ENCODE measurements at places on chromosomes 11 and 22. TPM values are rescaled to one million over a fixed set of nuclear protein-coding genes. Genes with fewer than 3 reads are reported as not detected.

The FOXRED2 gene
- total RNA-seq = 13.3 TPM

The MS4A4E gene
- total RNA-seq = 2.9 TPM

The NPTXR gene
- total RNA-seq = 0.18 TPM

The FGF19 gene
- total RNA-seq = 0.18 TPM

The GTF2H1 gene
- total RNA-seq = 29.3 TPM

The TMEM151A gene
- total RNA-seq = 0.29 TPM

DNA sequence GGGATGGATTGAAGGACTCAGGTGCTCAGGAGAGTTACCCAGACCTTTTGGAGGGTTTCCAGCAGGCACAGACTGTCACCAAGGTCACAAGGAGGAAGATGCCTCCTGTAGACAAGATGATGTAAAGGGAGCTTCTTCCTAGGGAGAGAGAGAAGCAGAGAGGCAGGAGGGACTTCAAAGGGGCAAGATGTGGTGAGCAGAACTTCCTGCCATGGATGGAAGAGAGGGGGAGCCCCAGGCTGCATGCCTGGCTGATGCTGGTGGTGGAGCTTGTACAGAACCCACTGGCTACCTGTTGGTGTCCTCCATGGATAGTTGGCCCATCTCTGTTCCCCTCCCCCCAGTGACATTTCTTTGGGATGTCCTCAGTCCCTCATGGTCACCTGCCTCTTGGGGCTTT, 4.2 kb downstream of the HEPN1 start:
- H3K4me1 ChIP-seq = no peaks in the 10 kb centered on the region
- no peak for DNase-seq
- no peaks in the 10 kb centered on the region for H3K36me3 ChIP-seq
- no peak overlapping the region for H3K27ac ChIP-seq
- H3K4me3 ChIP-seq = no peak overlapping the region
- no peaks in the 10 kb centered on the region for H3K27me3 ChIP-seq

GRCh38 chr11:45215098-45215865, 68.8 kb downstream of the PRDM11 start:
- H3K4me3 ChIP-seq = no peak overlapping the region
- no peak overlapping the region for H3K27ac ChIP-seq
- no peaks in the 10 kb centered on the region for H3K4me1 ChIP-seq
- no peak for DNase-seq
- H3K27me3 ChIP-seq = no peaks in the 10 kb centered on the region

GRCh38 chr11:69497221-69497787, 15.8 kb downstream of the LINC01488 start:
- no peaks in the 10 kb centered on the region for H3K4me1 ChIP-seq
- no peaks in the 10 kb centered on the region for H3K36me3 ChIP-seq
- no peak overlapping the region for H3K4me3 ChIP-seq
- DNase-seq = peak; percentile 65
- H3K27ac ChIP-seq = no peak overlapping the region

GRCh38 chr22:30763815-30764673, 69.4 kb downstream of the OSBP2 start:
- no peaks in the 10 kb centered on the region for H3K4me1 ChIP-seq
- DNase-seq = no peak
- H3K36me3 ChIP-seq = no peaks in the 10 kb centered on the region

DNA sequence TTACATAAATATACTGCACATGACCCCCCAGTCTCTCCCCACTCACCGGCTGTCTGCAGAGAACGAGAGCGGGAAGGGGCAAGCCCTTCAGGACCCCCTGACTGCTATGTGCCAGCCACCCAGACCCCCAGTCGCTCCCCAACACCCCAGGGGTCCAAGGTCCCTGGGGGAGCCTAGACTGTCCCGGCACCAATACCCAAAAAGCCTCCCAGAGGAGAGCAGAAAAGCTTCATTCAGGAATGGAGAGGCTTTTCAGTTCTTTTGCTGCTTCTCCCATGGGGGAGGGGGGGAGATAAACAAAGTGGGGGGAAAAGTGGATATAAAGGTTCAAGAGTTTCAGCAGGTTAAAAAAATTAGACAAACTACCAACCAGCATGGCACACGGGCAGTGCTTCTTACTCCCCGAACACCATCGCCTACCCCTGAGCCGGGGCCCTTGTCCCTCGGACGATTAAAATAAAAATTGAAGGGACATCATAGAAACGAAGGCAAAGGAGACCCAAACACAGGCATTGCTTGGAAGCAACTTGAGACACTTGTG, 1.3 kb downstream of the CSNK1E start:
- H3K27ac ChIP-seq = peak overlapping the region; percentile 95
- DNase-seq = no peak
- H3K4me3 ChIP-seq = peak overlapping the region; percentile 57
- no peaks in the 10 kb centered on the region for H3K36me3 ChIP-seq
- H3K4me1 ChIP-seq = no peaks in the 10 kb centered on the region
- no peaks in the 10 kb centered on the region for H3K27me3 ChIP-seq

DNA sequence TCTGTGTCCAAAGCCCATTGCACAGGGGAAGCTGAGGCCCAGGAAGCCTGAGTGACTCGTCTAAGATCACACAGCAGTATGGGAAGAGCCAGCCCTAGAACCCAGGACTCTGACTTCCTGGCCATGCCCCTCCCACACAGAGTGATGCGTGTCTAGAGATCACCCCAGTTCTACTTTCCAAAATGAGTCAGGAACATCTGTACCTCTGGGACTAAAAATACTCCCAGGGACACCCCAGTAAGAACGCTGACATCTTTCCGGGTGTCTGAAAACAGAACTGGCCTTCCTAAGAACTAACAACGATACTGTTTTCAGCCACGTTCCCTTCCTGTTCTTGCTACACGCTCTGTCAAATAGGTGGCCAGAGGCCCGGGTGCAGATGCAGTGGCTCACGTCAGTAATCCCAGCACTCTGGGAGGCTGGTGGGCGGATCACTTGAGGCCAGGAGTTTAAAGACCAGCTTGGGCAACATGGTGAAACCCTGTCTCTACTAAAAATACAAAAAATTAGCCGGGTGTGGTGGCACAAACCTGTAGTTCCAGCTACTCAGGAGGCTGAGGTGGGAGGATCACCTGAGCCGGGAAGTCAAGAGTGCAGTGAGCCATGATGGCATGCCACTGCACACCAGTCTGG, 21.7 kb upstream of the PDGFB start:
- H3K36me3 ChIP-seq = no peaks in the 10 kb centered on the region
- H3K27ac ChIP-seq = no peak overlapping the region
- no peaks in the 10 kb centered on the region for H3K27me3 ChIP-seq
- H3K4me3 ChIP-seq = no peak overlapping the region
- DNase-seq = no peak

GRCh38 chr11:22674470-22675439, 8.3 kb downstream of the GAS2 start:
- DNase-seq = peak; percentile 81
- H3K27ac ChIP-seq = peak overlapping the region; percentile 94
- H3K27me3 ChIP-seq = no peaks in the 10 kb centered on the region
- peak overlapping the region; percentile 19 for H3K4me3 ChIP-seq
- H3K36me3 ChIP-seq = no peaks in the 10 kb centered on the region

DNA sequence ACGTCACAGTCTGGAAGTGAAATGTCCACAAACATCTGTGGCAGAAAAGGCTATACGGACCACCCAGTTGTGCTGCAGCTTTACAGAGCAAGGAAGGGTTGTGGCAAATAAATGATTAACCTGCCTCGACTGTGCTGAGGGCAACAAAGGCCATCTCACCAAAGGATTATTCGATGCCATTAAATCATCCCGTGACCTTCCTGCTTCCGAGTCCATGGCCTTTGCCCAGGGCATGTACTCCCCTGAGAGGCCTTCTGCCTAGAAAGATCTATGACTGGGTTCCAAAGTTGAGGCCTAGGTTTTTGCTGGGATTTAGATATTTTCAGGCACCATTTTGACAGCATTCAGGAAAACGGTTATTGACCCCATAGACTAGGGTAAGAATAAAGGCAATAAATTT, 9.2 kb downstream of the CDPF1 start:
- peak; percentile 72 for DNase-seq
- peaks cover 34% of the 10 kb centered on the region for H3K36me3 ChIP-seq
- no peaks in the 10 kb centered on the region for H3K4me1 ChIP-seq
- H3K4me3 ChIP-seq = no peak overlapping the region

DNA sequence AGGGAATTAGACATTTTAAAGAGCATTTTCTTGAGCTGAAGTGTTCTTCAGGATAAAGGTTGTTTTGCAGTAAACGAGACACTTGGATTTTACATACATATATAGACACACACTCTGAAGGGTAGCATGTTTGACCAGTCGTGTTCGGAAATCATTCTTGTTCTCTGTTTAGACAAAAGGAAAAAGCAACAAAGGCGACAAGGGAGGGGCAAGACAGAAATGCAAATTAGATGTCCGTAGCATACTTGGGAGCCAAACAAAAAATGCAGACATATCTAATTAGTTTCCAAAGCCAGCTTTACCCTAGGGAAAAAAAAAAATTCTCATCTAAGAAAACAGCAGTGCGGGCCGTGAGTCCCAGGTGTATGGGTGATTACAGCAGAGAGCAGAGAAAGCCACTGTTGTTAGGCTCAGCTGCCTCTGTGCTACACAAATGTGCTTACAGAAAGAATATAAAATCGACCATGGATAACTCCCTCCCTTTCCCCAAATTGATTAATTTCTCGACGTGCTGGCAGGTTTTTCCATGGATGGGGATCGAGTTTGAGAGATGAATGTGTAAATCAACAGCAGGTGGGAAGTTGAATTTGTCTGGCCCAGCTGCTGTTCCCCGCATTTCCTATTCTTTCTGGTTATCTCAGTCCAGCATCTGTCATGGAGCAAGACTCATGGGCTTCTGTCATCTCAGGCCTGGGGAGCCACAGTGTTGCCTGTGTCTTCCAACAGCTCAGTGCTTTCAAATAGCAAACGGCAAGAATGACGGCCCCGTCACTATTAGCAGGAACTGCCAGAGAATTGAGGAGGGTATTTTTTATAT, 176.5 kb upstream of the TTC12 start:
- H3K27ac ChIP-seq = no peak overlapping the region
- H3K27me3 ChIP-seq = no peaks in the 10 kb centered on the region
- no peaks in the 10 kb centered on the region for H3K36me3 ChIP-seq
- no peak overlapping the region for H3K4me3 ChIP-seq

DNA sequence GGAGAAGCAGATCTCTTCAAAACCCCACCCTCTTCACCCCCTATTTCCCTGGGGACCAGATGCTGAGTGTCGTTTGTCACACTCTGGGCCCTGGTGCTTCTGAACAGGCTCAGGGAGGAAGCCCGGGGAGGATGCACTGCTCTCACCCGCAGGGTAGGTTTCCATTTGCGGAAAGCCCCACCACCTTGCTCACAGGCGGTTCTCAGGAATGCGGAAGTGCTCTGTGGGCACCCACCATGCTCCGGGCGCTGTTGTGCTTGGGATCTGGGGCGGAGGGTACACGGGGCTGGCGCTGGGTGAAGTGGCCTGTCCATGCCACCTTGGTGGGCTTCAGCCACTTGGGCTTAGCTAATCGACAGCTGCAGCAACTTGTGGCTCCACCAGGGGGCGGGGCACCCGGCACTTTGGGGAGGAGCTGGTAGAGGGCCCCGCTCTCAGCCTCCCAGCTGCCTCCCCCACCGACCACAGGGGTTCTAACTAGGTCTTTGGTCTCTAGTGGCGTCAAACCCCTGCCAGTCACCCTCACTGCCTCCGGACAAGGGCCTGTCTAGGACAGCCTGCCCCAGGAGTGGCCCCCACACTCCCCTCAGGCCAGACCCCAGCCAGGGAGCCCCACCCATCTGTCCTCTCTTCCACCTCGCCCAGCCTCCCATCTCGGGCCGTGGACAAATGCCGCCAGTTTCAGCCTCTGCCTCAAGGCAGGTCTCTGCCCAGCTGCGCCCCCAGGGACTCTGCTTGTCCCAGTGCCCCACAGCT, 7.4 kb downstream of the NDUFV1 start:
- no peaks in the 10 kb centered on the region for H3K4me1 ChIP-seq
- H3K27me3 ChIP-seq = no peaks in the 10 kb centered on the region
- H3K36me3 ChIP-seq = no peaks in the 10 kb centered on the region
- DNase-seq = peak; percentile 57

GRCh38 chr11:43790444-43790794, 90.2 kb upstream of the ALKBH3 start:
- no peak overlapping the region for H3K4me3 ChIP-seq
- no peak for DNase-seq
- H3K4me1 ChIP-seq = no peaks in the 10 kb centered on the region
- no peaks in the 10 kb centered on the region for H3K27me3 ChIP-seq

DNA sequence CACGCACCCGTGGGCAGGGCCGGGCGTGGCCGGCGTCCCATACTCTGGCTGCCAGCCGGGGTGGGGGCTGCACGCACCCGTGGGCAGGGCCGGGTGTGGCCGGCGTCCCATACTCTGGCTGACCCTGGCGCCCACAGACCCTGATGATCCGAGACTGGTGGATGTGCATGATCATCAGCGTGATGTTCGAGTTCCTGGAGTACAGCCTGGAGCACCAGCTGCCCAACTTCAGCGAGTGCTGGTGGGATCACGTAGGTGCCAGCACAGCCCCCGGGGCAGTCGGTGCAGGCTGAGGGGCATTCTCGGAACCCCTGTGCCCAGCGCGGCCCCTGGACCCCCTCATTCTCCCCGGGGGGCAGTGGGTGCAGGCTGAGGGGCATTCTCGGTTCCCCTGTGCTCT, 19.0 kb downstream of the RNH1 start:
- no peaks in the 10 kb centered on the region for H3K4me1 ChIP-seq
- H3K27ac ChIP-seq = no peak overlapping the region
- no peak for DNase-seq
- H3K4me3 ChIP-seq = no peak overlapping the region

DNA sequence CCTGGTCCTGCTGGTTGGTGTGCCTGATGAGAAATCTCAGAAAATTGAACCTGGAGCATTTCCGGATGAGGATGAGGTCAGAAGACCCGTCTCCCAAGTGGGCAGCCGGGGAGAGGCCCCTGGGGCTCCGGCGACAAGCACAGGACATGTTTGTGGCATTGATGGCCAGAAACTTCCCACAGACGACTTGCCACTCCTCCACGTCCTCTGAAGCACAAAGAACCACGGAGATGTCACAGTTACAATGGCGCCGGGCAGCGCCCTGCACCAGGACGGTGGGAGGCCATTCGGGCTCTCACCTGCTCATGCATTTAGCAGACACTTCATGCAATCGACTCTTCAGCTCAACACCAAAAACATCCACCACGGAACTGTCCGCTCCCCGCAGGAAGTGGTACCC, 46.5 kb downstream of the CERK start:
- H3K27me3 ChIP-seq = no peaks in the 10 kb centered on the region
- DNase-seq = no peak

- no peak for DNase-seq
- H3K4me3 ChIP-seq = no peak overlapping the region
- H3K36me3 ChIP-seq = peaks cover 4% of the 10 kb centered on the region
- H3K4me1 ChIP-seq = peaks cover 21% of the 10 kb centered on the region
- H3K27me3 ChIP-seq = no peaks in the 10 kb centered on the region
- no peak overlapping the region for H3K27ac ChIP-seq
Measured at GRCh38 chr22:49828599-49828965, 909 bp upstream of the BRD1 start.
